ENCODE measurements at places on chromosomes 6 and 20. TPM values are rescaled to one million over a fixed set of nuclear protein-coding genes. Genes with fewer than 3 reads are reported as not detected.

The CST5 gene
- not detected for total RNA-seq

The CLIC5 gene
- 2.8 TPM for total RNA-seq

The PSORS1C2 gene
- total RNA-seq = not detected

The GPX5 gene
- total RNA-seq = not detected

The IL17F gene
- total RNA-seq = not detected

The CCN5 gene
- total RNA-seq = not detected

The TAGAP gene
- 261 TPM for total RNA-seq

The EGFL8 gene
- total RNA-seq = 13.1 TPM

The L3MBTL1 gene
- 10.2 TPM for total RNA-seq

The KCNB1 gene
- 0.06 TPM for total RNA-seq

The RSPO3 gene
- not detected for total RNA-seq

The BNIP5 gene
- not detected for total RNA-seq

The HLA-F gene
- total RNA-seq = 560 TPM

The NOTCH4 gene
- 0.47 TPM for total RNA-seq

The TUBB2B gene
- not detected for total RNA-seq

Measured in CD4-positive, alpha-beta T cell (primary cell).